Stimulated activated CD8-positive, alpha-beta memory T cell treated with anti-CD3 and anti-CD28 coated beads, Interleukin-7, amount 100 ng/mL, for 1 hour (primary cell): ENCODE measurements at places on chromosomes 2 and 18.

- no peak for DNase-seq
Observed at GRCh38 chr2:84748341-84748740, 132.5 kb downstream of the TRABD2A start.

DNA sequence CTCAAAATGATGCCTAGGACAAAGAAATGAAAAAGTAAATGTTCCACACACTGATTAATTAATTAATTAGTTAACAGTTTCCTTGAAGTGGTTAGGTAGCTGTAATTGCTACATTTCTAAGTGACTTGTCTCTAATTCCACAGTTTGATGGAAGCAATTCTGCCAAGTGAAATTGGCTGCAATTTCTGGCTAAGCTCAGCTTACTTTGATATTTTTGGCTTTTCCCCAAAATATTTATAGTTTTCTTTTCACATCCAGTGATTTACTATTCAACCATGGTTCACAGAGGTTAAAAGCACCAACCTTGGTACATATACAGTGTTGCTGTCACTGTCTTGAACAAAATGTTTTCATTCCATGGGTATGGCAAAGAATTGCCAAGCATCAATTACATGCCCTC lies 459.5 kb upstream of the CDH20 start:
- DNase-seq: no peak

GRCh38 chr2:146079216-146079615 lies 1559.3 kb upstream of the ZEB2 start:
- no peak for DNase-seq

DNA sequence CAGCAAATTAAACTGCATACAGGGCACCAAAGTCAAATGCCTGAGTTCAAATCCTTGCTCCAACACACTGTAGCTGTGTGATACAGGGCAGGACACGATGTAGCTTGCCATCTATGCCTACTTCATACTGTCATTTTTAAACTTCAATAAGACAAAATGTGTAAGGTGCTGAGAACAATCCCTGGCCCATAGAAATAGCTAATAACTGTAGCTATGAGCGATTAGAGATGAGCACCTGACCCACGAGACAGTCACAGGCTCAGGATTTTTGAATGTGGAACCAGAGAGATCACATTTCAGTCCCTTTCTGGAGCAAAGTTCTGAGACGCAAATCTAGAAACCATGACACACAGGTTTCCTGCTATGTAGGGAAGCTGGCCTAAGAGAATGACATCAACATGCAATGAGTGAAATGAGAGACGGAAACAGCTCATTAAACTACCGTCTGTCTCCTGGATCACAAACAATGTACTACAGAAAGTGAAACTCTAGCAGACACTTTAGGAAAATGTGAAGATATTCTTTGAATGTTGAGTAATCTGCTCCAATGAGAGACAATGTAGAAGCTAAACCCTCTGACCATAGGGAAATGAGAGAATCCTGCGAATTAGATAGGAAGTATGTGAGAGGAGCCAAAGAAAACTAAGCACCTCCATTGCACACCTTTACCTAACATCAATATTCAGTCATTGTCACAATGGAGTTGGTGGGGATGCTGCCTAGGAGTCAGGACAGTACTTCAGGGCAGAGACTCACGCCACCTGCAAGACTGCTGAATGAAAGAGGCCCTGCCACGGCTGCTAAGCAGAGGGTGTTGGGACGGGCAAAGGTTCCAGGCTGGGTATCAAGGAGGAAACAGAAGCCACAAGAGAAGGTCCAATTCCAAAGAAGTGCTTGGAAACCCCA lies 25.5 kb downstream of the B4GALT6 start:
- DNase-seq: no peak
